Right forelimb (tissue), 1 donor: ENCODE measurements at places on chromosomes 1 and 21.
A peak's percentile ranks its signal among the peaks of the same experiment; 100 is the strongest.

DNA sequence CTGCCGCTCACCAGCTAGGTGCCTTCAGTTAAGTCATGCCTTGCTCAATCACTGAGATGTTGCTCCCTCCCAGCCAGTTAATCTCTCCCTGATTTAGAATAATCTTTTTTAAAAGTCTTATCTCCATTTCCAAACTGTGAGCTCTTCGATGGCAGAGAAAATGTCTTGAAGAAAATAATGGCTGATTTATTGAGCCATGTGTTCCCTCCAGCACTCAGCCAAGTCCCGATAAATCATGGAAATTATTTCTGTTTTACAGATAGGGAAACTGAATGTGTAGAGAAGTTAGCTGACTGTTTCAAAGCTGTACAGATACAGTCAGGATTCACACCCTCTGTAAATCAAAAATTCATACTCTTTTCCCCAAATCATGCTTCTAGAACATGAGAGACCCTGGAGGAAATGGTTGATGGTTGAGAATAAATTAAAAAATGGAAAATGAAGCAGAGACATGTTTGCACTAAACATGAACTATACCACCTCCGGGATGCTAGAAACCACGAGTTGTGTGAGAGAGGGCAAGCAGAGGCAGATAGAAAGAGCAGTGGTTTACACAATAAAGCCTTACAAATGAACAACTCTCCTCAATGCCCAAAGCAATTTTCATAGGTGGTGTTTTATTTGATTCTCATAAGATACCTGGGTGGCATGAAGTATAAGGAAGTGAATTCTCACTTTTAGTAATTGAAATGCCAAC is 376.4 kb downstream of the PLPP3 start:
- no peak for DNase-seq

- no peak for DNase-seq
These were observed 55.9 kb downstream of the CD58 start for GRCh38 chr1:116514708-116515525.

DNA sequence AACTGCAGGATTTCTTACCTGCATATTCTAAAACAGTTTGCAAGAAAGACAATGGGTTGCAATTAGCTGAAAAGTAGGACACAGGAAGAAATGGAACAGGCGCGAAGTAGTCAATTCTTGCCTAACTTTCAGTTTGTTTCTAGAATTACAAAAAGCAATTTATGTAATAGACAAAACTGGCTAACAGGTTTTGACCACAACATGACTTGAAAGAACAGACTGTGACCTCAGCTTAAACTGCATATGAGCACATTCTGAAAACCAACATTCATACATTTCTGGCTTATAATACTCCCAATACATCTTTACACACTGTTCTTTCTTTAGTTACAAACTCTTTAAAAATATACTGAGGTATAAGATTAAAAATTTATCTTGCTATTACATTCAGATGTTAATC is 405.9 kb upstream of the B3GALT2 start:
- DNase-seq, result no peak

DNA sequence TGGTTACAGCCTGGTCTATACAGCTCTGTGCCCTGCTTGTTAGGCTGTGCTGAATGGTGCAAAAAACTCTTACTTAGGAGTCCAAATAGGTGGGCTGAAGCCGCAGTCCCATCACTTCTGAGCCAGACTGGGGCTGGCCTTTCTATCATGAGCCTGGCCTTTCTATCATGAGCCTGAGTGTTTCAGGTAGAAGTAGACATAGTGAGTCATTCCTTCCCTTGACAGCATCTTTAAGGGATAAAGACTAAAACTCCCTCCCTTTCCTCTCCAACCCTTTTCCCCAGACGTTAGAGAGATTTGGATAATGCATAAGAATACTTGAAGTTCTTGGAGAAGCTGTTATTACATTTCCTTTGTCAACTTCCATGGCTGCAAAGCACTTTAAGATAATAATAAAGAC is 46.5 kb upstream of the PARP1 start:
- no peak for DNase-seq

GRCh38 chr1:19390901-19391595 is 78.9 kb downstream of the SLC66A1 start:
- DNase-seq, result peak; percentile 80

- DNase-seq, result no peak
These were observed 165.4 kb upstream of the KCNK2 start for GRCh38 chr1:214917081-214917635.

DNA sequence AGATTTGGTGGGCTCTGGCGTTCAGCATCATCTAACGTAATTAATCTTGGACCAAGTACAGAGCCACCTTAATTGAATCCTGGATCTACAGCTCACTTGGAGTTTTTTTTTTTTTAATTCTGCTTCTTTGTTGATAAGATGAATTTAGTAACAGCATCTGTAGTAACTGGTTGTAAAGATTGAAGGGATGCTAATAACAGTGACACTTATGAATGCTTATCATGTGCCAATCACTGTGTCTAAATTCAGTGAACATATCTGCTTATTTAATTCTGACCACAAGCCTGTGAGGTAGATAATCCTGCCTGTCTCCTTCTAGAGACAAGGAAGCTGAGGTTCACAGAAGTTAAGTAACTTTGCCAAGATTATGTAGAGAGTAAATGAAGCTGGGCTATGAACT is 408.0 kb downstream of the RWDD3 start:
- no peak for DNase-seq

GRCh38 chr1:228717081-228717480 is 18.2 kb upstream of the RHOU start:
- DNase-seq, result no peak

DNA sequence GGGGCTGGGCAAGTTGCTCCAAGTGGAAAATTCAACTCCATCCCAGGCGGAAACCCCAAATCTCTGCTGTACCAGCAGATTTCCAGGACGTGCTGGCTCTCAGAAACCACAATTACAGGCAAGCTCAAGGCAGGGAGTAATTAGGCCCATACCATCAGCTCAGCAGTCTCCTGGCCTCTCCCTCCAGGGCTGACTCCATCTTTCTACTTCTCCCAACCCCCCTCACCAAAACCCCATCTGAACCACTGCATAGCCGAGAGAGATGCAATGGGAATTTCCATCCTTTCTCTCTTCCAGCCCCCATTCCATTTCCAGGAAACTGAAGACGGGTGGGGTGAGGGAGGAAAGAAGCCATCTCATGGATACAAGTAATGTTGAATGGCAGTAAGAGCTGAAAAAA is 41.2 kb downstream of the ARHGEF11 start:
- DNase-seq, result peak; percentile 58

DNA sequence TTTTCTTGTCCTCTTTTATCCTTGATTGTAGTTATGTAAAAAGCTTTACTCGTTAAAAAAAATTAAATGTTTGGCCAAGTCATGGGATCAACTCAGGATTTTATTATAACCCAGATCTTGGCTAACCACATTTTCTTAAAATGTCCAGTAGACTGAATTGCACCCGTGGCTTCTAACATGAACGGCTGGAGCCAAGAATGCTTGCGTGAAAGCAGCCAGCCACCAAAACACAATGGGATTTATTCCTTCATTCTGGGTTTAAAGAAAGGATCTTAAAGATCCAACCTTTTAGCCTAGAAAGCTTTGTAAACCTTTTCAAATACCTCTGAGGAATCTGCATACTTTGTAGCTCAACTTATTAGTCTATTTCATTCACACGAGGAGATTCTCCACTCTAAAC is 404.4 kb downstream of the USP25 start:
- DNase-seq, result no peak

- no peak for DNase-seq
These were observed 165.3 kb downstream of the TOMM20 start for GRCh38 chr1:234963180-234963903.

DNA sequence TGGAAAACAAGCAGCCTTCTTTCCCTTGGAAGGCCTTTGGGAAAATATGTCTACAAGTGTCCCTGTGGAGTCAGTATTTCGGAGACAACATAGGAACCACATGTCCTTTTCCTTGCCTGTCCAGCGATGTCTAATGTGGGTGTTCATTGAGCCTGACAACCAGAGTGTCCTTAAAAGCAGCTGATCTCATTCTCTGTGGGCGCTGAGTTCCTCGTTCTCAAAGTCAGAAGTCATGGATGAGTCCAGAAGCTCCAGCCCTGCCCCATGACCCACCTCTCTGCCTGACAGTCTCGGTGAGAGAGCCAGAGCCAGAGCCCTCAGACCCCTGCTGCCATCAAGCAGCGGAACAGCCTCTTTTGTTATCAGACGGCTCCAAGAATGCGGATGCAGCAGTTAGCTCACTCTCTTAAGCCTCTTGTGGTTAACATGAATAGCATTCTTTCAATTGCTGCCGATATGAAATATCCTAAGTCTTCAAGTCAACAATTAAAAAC is 329.2 kb downstream of the TGFB2 start:
- no peak for DNase-seq

- DNase-seq, result no peak
These were observed 8.2 kb upstream of the MYOM3 start for GRCh38 chr1:24119859-24120756.

- DNase-seq, result no peak
These were observed 473.1 kb downstream of the ADGRL2 start for GRCh38 chr1:82273816-82274215.
